ENCODE measurements at places on chromosomes 4 and X.
A peak's percentile ranks its signal among the peaks of the same experiment; 100 is the strongest.

DNA sequence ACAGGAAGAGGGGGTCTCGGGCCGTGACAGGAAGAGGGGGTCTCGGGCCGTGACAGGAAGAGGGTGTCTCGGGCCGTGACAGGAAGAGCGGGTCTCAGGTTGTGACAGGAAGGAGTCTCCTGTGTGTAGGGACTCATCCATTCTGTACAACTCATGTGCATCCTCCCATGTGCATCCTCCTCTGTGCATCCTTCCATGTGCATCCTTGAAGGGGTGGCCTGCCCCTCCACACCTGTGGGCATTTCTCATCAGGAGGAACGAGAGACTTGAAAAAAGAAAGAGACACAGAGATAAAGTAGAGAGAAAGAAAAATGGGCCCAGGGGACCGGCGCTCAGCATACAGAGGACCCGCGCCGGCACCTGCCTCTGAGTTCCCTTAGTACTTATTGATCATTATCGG, 30.2 kb upstream of the PLCXD1 start:
- DNase-seq, result no peak

DNA sequence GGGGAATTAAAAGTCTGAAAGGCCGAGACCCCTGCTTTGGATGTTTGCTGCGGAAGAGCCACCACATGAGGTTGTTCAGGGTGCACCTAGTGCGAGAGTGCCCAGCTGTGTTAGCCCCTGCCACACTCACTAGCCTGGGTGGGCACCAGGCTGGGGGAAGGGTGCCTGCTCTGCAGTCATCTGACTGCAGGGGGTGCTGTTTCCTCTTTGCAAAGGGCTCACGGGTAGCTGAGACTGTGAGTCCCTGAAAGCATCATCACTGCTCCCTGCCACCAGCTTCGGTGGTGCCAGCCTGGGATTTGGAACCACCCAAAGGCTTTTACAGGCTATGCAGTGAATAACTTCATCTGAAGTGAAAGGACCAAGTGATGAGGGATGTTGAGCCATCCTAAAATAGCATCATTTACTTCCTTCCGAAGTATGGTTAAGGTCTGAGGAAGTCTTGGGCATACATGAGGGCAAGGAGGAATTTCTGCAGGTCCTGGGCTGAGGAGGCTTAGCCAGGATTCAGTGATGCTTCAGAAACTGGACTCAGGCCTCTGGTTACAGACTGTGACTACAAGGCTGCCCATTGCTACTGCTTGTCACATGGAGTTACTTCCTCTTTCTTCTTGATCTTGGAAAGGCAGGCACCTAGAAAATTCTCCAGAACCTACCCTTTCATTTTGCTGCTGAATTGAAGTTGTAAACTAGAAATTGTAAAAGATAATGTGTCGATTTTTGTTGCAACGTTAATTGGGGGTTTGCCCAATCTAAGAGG, 293.2 kb upstream of the PRPS2 start:
- DNase-seq, result no peak

DNA sequence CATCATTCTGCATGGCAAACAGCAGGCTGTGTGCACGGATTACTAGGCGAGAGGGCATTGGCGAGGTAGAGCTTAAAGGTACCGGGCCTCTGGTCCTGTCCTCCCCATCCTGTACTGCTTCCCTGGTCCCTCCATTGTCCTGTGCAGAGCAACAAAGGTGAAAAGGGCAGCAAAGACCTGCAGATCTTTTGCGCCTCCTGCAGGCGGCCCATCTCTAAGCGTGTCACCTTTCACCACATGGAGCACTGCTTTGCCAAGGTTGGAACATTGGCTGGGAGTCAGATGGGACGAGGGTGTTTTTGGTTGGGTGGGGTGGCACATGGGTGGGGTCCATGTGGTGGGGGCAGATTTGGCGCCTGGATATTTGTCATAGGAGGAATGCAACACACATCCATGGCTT, 64.7 kb upstream of the UXT start:
- DNase-seq, result no peak

GRCh38 chr4:87306056-87306455, 16.6 kb downstream of the HSD17B13 start:
- no peak for DNase-seq

DNA sequence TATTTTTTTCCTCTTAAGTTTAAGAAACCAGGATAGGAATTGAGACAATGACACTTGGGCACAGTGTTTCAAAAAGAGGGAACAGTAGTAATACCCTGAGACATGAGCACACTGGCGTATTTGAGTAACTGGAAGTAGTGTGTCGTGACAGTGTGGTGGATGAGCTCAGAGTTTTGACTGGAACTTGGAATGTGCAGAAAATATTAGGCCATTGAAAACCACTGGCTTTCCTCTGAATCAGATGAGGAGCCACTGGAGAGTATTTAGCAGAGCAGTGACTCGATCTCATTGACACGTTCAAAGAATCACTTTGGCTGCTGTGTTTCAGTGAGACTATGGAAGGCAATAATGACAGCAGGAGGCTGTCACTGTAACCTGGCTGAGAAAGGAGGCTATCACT, 1531.2 kb downstream of the STIM2 start:
- no peak for DNase-seq

- no peak for DNase-seq
These were observed 72.5 kb upstream of the GPR34 start for GRCh38 chrX:41616255-41616654.

DNA sequence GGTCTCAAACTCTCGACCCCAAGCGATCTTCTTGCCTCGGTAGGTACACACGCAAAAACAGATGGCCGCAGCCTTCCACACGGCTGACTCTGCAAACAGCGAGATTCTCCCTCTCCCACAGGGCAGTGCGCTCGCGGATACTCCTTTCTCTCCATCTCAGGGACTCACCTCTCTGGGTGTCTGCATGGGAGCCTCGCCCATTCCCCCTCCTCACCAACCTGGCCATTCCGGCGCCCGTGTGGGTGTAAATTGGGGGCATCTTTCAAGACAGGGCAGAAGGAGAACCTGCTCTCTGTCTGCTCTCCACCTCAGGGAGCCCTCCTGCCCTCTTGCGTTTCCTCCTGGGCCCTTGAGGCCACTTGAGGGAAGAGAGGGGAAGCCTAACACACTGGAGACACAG, 4.4 kb downstream of the CTAG2 start:
- no peak for DNase-seq

DNA sequence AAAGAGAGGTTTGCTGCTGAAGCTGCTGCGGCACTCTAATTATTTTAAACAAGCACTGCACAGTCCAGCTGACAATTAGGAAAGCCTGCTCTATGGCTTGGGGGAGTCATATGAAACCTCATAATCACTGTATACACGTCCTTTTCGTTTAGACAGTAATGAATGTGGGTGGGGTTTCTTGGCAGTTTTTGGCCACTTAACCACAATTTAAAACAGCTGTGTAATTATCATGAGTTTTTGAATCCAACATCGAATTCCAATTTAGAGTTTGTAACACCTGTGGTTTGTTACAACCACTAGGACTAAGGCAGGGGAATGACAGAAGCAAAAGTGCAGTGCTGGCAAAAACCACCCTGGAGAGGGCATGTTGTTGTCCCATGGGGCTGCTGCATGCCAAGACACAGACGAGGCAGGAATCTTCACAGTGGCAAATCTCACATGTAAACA, 99.5 kb downstream of the CXXC4 start:
- DNase-seq, result no peak

DNA sequence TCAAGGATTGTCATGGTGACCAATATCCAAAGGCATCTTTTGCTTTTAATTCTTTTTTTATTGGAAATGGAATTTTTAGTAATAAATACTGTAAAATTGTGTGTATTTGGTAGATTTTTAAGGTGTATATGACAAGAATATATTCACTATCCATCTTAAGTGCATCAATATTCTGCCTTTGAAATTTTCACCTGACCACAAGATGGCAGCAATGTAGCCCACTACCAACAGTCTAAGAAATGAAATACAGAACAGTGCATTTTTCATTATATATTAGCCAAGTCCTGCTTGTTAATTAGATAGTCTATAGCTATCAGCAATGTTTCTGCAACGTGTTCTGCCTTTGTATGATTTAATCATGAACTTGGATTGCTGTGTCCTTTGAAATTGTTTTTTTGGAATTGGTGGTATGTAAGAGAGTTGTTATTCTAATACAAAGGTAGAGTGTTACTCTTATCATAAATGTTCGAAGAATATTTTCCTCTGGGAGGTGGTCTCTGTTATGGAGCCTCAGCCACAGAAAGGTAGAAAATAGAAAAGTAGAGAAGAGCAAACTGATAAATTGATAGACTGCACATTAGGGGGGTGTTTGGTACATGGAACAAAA, 38.2 kb downstream of the HPGDS start:
- DNase-seq, result no peak

- DNase-seq, result no peak
These were observed 57.8 kb upstream of the STX18 start for GRCh38 chr4:4599481-4600275.

DNA sequence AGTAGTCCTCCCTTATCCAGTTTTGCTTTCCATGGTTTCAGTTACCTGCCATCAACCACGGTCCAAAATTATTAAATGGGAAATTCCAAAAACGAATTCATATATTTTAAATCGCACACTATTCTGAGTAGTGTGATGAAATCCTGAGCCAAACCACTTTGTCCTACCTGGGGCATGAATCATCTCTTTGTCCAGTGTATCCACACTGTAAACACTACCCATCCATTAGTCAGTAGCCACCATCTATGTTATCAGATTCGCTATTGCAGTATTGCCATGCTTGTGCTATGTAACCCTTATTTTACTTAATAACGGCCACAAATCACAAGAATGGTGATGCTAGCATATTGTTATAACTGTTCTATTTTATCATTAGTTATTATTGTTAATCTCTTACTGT, 704.6 kb downstream of the SMARCA1 start:
- DNase-seq, result no peak

DNA sequence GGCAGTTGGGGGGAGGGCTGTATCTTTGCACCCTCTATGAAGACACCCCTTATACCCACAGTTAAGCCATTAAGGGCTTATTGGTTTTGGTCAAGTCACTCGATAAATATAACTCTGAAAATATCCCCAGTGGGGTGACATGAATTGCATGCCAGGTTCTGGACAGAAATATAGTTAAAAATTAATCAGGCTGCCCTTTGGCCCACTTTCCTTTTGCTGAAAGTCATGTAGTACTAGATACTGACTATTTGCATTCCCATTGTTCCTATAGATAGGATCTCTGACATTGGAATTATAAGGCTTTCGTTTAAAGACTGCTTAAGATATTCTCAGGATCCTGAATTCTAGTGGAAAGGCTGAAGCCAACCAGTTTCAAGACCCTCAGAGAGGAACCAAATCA, 43.5 kb upstream of the LAMP2 start:
- no peak for DNase-seq

DNA sequence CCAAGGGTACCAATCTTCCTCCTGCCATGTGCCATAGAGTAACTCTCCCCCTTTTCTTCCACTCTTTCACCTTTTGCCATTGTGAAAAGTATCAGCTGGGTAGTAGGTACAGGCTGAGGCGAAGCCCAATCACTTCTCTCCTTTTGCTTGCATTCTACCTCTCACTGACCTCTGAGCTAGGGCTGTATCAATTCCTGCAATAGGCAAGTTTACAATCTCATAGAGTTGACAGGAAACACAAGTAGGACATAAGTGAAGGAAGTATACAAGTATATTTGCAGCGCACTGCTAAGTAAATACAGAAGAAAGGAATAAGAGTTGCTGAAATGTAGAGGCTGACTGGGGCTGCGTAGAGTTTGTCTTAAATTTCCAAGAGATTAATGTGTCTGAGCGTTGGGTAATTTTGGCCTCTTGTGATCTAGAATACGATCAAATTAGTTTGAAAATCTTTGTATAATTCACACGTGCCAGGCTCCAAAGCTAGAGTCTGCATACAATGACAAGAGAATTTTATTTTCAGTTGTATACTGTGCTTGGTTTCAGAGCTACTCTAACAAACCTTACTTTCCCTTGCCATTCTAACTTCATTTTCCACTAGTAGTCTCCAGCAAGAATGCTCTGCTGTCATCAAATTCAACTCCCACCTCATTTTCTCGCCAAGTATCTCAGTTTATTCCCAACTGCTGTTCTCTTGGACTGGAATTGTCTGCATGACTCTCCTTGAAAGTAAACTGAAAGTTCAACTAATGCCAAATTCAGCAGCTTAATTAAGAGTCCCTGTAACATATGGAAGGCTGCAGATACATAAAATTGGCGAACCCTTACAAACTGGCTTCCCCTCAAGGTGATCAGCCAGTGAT, 90.3 kb downstream of the ATP11C start:
- no peak for DNase-seq

GRCh38 chr4:7068279-7068842, 497 bp upstream of the GRPEL1 start:
- DNase-seq, result peak; percentile 100
